ENCODE measurements at places on chromosomes 16 and 17. TPM values are rescaled to one million over a fixed set of nuclear protein-coding genes. Genes with fewer than 3 reads are reported as not detected.

The KRT31 gene
- not detected for total RNA-seq

DNA sequence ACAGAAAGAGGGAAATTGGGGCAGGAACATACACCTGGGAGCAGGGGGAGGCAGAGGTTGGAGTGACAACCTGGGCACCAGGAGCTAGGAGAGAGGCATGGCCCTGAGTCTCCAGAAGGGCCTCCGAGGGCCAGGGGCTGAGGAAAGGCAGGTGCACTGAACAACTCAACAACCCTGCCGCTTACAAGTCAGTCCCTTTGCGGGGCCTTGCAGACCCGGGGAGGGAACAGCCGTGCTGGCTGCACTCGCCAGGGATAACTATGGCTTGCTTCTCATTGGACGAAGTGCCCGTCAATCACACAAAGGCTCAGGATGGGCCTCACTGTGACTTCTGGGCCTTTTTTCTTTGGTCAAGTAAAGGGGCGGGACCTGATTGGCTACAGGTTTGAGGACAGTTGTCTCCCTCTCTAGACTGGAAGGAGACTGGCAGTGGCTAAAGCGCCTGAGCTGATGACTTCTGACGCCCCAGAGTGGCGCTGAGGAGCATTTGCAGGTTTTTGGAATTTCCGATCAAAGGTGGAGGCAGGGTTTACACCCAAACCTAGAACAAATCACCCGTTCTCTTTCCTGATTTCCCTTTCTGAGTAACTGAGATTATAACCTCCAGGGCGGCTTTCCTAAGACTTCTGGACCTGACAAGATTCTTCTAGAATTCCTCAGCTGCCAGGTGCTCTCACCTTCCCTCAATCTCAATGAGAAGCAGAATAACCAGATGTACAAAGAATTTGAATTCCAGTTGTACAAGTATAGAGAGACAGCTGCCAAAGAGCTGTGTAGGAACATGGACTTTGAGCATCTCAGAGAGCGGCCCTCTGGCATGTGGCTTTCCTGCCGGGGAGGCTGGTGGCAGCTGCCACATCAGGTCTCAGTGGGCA is 27.6 kb upstream of the ST6GALNAC2 start:
- no peak overlapping the region for H3K4me3 ChIP-seq
- no peaks in the 10 kb centered on the region for H3K36me3 ChIP-seq
- H3K27ac ChIP-seq, result no peak overlapping the region
- H3K4me1 ChIP-seq, result no peaks in the 10 kb centered on the region
- DNase-seq, result no peak
- H3K27me3 ChIP-seq, result no peaks in the 10 kb centered on the region

DNA sequence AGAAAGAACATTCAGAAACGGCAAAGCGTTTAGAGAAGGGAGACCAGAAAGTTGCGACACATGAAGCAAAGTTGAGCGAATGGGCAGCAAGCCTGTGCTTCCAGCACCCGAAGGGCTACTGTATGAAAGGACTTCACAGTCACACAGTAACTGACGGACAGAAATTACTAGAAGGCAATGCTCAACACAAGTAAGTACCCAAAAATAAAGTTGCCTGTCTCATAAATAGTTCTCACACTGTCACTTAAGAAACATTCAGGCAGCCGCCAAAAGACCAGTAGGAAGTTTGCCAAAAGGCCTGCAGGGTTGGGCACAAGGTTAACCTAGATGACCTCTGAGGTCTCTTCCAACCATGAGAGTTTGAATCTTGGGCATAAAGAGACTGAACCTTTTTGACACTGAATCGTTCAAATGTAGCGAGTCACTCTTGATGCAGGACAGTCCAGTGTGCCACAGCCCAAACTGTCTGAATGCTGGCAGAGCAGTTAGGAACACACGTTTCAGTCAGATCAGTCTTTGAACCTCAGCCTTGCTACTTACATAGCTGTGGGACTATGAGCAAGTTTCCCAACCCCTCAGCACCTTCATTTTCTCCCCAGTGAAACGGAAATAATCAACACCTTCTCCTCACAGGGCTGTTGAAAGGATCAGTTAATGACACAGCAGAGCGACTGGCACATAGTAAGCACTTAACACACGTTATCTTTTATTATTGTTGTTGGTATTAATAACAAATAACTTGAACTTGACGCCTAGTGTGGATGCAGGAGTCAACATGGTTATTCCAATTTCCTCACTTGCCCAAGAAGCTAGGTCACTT is 10.4 kb downstream of the NCBP3 start:
- DNase-seq, result no peak
- H3K27ac ChIP-seq, result no peak overlapping the region
- no peaks in the 10 kb centered on the region for H3K27me3 ChIP-seq

DNA sequence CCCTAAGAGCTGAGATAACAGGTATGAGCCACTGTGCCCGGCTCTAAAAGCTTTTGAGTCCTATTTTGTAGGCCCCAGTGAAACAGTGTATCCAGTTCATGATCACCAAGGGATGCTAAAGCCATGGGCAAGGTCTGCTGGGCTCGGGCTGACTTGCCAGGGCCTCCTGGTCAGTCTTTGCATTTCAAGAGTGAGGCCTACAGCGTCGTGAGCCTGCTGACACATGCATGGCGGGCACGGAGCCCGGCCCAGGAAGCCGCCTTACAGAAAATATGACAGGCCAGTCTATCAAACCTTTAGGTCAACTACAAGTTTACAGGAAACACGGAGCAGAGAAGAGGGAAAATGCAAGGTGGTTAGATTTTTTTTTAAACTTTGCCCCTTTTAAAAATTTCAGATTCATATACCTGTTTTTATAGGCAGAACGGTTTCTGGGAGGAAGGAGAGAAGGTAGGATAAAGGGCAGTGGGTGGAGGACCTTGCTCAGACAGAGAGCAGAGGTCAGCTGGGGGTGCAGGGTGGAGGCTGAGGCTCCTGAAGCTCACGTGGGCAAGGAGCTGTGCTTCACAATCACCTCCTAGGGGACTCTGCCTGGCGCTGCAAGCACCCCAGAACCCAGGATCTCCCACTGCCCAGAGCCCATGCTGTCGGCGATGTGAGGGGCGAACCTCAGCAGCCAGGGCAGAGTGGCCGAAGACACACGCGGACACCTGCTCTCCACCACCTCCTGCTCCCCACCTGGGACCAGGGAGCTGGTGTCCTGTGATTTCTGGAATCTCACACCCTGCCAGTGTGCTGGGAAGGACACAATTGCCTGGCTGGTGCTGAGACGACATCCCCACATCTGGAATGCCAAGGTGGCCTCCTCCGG is 21.3 kb downstream of the C16orf95 start:
- H3K27me3 ChIP-seq, result no peaks in the 10 kb centered on the region
- H3K36me3 ChIP-seq, result peaks cover 3% of the 10 kb centered on the region
- H3K4me1 ChIP-seq, result peaks cover 4% of the 10 kb centered on the region
- H3K4me3 ChIP-seq, result no peak overlapping the region

The NUDT21 gene
- total RNA-seq, result 241 TPM

- DNase-seq, result no peak
- H3K4me1 ChIP-seq, result peaks cover 9% of the 10 kb centered on the region
- H3K4me3 ChIP-seq, result no peak overlapping the region
- no peaks in the 10 kb centered on the region for H3K27me3 ChIP-seq
- H3K36me3 ChIP-seq, result peaks cover 30% of the 10 kb centered on the region
These were observed 101.3 kb upstream of the C17orf78 start for GRCh38 chr17:37274461-37274860.

DNA sequence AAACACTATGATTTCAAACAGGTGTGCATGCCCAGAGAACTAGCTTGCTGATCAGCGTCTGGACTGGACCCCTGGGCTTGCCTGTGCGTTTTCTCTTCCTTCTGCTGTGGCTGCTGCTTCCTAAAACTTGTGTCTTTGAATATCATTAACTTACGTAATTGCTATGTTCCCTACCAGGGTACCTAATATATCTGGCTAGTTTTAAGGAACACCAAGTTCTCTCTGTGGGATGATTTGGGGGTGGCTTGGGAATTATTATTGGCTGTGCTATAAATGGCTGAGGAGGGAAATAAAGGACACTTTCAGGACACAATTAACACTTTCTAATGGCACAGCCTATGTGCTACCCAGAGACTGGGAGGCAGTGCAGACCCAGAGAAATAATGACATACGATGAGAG is 606.0 kb upstream of the RBFOX1 start:
- H3K4me1 ChIP-seq, result no peaks in the 10 kb centered on the region
- H3K4me3 ChIP-seq, result no peak overlapping the region
- no peak for DNase-seq
- no peaks in the 10 kb centered on the region for H3K36me3 ChIP-seq
- no peak overlapping the region for H3K27ac ChIP-seq

GRCh38 chr17:81551458-81552243 is 502 bp downstream of the FAAP100 start:
- peak overlapping the region; percentile 87 for H3K4me3 ChIP-seq
- peak; percentile 21 for DNase-seq
- H3K36me3 ChIP-seq, result peaks cover 12% of the 10 kb centered on the region

The SEPTIN12 gene
- total RNA-seq, result not detected

DNA sequence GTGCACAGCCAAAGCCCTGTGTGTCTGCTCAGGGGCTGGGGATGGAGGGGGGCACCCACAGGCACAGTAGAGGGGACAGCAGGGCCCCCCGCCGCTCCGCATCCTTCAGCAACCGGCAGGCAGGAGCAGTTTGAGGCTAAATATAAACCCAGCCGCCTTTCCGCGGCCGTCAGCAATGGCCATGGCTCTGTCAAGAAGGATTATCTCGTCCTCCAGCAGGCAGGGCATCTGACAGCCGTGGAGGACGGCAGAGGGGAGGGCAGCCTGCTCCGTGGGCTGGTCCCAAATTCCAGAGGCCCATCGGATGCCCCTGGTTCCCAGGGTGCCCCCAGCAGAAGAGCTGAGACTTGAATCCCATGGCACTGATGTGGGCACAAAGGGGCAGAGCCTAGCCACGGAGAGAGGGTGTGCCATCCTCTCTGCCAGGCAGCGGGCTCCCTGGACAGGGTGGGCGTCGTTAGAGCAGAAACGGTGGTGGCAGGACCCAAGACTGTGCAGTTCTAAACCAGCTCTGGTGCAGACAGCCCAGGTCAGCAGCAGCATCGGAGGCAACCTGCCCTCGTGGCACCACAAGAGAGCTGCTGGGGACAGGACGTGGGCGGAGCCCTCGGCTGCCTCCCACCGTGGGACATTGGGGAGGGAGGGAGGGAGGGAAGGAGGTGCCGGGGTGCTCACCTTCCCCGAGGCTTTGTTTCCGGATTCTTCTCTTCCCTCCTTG is 198.8 kb upstream of the CIBAR2 start:
- H3K27ac ChIP-seq, result peak overlapping the region; percentile 80
- no peaks in the 10 kb centered on the region for H3K36me3 ChIP-seq
- peak; percentile 53 for DNase-seq
- H3K4me3 ChIP-seq, result no peak overlapping the region
- H3K4me1 ChIP-seq, result peaks cover 50% of the 10 kb centered on the region
- H3K27me3 ChIP-seq, result no peaks in the 10 kb centered on the region

The ABCA10 gene
- 1.7 TPM for total RNA-seq

DNA sequence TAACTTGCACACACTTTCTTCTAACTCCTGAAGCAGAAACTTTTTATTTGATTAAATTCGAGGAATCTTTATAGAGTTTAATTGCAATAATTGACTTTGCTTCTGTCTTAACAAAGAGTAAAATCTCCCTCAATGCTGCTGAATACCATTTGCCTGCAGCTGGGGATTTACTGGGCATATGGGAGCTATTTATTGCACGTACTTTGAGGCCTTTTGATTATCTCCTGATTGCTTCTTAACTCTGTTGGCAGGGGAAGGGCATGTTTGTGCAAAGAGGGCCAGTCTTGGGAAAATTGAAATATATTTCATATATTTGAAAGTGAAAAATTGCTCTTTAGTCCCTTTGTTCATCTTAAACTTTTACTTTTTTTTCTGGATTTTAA is 156.8 kb upstream of the CHMP6 start:
- H3K4me3 ChIP-seq, result no peak overlapping the region
- no peaks in the 10 kb centered on the region for H3K27me3 ChIP-seq
- H3K27ac ChIP-seq, result peak overlapping the region; percentile 77
- peaks cover 36% of the 10 kb centered on the region for H3K36me3 ChIP-seq
- DNase-seq, result no peak
- H3K4me1 ChIP-seq, result peaks cover 76% of the 10 kb centered on the region

- no peaks in the 10 kb centered on the region for H3K36me3 ChIP-seq
- no peak overlapping the region for H3K4me3 ChIP-seq
- peaks cover 21% of the 10 kb centered on the region for H3K27me3 ChIP-seq
- no peak overlapping the region for H3K27ac ChIP-seq
These were observed 16.2 kb upstream of the COL1A1 start for GRCh38 chr17:50217591-50217990.

The DNAI2 gene
- 1.3 TPM for total RNA-seq

The MARVELD3 gene
- not detected for total RNA-seq

The KCNJ12 gene
- not detected for total RNA-seq

DNA sequence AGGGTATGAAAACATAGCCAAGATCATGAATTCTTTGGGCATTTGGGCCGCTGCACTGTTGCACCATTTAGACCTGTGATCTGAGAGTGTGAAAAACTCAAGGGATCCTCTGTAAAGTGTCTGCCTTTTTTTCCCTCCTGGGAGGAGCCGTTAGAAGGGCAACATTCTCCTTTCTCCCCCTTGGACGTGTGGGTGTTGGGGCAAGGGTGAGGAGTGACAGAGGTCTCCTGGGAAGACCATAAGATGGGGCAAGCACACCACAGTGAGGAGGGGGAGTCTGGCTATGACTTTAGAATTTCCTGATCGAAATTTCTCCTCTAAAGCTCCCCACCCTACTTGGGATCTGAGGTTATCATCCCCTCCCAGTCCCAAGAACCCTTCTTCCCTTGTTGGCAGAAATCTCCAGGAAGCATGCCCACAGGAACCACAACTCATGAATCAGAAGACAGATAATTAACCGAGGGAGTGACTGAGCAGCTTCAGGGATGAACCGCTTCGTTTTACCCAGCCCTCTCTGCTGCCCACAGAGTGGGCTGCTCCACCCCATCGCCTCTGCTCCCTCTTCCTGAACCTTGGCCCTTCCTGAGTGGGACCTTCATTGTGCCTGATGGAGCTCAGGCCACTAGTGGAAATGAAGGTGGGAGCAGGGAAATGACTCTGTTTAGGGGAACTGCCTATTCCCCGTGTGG is 4.2 kb downstream of the ITGB3 start:
- peaks cover 60% of the 10 kb centered on the region for H3K27me3 ChIP-seq
- H3K4me1 ChIP-seq, result peaks cover 33% of the 10 kb centered on the region
- DNase-seq, result no peak
- H3K27ac ChIP-seq, result no peak overlapping the region

DNA sequence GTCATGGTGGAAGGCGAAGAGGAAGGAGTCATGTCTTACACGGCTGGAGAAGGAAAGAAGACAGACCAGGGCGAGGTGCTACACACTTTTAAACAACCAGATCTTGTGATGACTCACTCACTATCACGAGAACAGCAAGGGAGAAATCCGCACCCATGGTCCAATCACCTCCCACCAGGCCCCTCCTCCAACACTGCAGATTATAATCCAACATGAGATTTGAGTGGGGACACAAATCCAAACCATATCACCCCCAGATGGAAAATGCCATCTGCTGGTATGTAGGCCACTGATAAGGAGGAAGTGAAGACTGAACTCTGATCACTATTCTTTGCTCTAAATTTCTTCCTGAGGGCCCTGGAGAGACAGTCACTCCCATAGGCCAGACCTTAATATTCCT is 7.5 kb upstream of the ITGAX start:
- DNase-seq, result no peak
- H3K27me3 ChIP-seq, result peaks cover 16% of the 10 kb centered on the region
- H3K27ac ChIP-seq, result no peak overlapping the region
- no peak overlapping the region for H3K4me3 ChIP-seq
- no peaks in the 10 kb centered on the region for H3K36me3 ChIP-seq
- H3K4me1 ChIP-seq, result peaks cover 29% of the 10 kb centered on the region

- H3K27ac ChIP-seq, result no peak overlapping the region
- H3K4me3 ChIP-seq, result no peak overlapping the region
- no peaks in the 10 kb centered on the region for H3K36me3 ChIP-seq
- H3K4me1 ChIP-seq, result peaks cover 2% of the 10 kb centered on the region
These were observed 19.1 kb upstream of the RASD1 start for GRCh38 chr17:17514993-17515933.
